ENCODE measurements at places on chromosomes 4 and X.

DNA sequence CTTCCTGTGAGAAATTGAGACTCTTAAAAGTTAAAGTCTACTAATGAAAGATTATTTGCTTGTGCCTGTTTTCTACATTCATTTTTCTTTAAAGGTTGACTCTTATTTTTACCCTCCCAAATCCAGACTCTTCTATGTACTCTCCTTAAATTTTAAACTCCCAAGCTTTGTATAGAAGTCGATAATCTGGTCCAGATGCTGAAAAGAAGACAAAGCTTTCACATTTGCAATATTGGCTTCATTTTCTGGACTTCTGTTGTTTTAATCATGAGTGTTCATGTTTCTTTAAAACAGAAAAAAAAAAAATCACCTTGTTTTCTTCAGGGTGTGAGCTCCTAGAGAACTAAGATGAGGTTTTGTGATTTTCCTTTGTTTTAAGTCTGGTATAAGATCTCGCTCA is 53.2 kb upstream of the TBC1D14 start:
- no peak for DNase-seq

DNA sequence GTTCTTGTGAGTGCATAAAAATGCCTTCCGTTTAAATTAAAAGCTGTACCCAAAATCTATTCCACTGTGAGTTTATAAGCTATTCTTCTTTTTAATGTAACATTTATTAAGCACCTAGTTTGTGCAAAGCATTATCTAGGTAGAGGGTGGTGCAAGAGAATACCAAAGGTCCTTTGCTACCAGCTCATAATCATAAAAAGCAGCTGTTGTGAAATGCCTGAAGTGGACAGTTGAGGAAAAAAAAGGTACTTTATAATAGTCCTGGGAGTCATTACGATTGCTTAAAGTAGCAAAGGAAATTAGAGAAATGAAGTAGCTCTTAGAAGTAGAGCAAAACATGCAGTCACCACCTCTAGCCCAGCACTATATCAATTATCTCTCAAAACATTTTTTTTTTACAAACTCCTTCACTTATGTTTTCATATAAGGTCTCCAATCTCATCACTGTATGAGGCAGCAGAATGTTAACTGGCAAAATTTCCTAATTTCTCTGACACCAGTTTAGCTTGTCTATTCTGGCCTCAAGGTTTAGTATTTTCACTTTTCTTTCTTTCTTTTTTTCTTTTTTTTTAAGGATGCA is 2.1 kb downstream of the MBNL3 start:
- no peak for DNase-seq

DNA sequence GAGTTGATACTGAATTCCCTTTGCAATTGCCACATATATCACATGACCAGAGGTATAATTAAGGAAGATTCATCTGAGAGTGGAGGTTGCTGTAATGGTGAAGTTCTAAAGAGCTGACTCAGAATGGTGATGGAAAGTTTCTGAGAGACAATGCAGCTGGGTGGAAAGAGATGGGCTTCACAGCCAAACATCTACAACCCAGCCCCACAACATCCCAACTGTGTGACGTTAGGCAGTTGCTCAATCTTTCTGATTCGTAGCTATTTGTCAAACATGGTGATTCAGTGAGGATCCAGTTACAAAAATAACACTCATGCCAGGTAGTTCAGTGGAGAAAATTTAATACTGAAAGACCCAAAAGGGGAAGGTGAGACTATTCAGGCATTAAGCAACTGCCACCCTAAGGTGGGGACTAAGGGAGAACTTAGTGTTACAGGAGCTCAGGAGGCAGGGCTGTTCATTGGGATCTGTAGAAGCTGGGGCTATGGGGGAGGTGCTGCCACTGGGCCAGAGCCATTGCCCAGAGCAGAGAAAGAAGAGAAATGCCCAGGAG is 6.9 kb upstream of the AFF1 start:
- DNase-seq = no peak

DNA sequence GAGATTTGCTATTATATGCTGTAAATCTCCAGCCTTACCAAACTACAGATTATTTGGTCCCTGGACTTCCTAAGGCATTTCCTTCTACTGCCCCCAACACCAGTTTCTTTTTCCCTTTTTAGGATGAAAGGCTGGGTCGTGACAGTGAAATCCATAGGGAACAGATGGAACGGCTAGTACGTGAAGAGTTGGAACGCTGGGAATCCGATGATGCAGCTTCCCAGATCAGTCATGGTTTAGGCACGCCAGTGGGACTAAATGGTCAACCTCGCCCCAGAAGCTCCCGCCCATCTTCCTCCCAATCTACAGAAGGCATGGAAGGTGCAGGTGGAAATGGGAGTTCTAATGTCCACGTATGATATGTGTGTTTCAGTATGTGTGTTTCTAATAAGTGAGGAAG is 67.9 kb downstream of the PKD2 start:
- DNase-seq = no peak

GRCh38 chr4:7658341-7659204 is 223.8 kb upstream of the PSAPL1 start:
- no peak for DNase-seq

- no peak for DNase-seq
Measured at GRCh38 chr4:157837071-157837703, 335.6 kb downstream of the GASK1B start.

Measured in DMS 273 treated with DMSO at 0.1 percent for 48 hours (cell line).